NCI-H510A (cell line): ENCODE measurements at places on chromosomes 11 and 22.

- no peak for DNase-seq
These were observed 4.2 kb downstream of the GP1BB start for GRCh38 chr22:19727310-19728150.

- no peak for DNase-seq
These were observed 340.5 kb downstream of the TENM4 start for GRCh38 chr11:79100093-79100910.

- DNase-seq, result no peak
These were observed 22.0 kb upstream of the PATE1 start for GRCh38 chr11:125724125-125724524.

DNA sequence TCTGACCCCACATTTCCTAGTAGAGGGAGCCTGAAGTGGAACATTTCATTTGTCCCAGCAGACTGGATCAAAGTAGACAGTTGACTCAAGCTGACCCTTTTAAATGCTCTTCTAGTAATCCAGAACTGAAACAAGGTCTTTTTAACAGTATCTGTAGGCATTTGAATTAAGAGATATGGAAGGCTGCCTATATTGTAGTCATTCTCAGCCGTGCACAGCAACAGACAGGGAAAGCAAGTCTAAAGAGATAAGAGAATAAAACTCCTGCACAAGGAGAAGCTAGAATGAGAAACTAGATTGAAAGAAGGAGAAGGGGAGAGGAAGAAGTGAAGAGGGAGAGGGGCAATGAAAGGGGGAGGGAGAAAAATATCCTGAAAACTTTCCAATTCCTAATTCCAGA is 180.6 kb upstream of the MTMR2 start:
- DNase-seq, result no peak

GRCh38 chr11:29300420-29300819 is 716.4 kb downstream of the KCNA4 start:
- DNase-seq, result no peak

DNA sequence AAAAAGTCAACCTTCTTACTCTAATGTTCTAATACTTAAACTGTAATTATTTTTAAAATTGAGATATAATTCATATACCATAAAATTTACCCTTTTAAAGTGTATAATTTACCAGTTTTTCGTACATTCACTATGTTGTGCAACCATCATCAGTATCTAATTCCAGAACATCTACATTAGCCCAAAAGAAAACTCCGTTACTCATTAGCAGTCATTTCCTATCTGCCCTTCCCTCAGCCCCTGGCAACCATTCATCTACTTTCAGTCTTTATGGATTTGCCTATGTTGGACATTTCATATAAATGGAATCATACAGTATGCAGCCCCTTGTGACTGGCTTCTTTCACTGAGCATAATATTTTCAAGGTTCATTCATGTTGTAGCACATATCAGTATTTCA is 22.2 kb downstream of the SGSM3 start:
- DNase-seq, result no peak

- DNase-seq, result no peak
These were observed 6.2 kb downstream of the GRAP2 start for GRCh38 chr22:39907047-39907446.

GRCh38 chr11:69801513-69802335 is 17.5 kb downstream of the FGF3 start:
- DNase-seq, result no peak

GRCh38 chr11:120457996-120458395 is 53.6 kb upstream of the GRIK4 start:
- DNase-seq, result no peak

GRCh38 chr22:37166675-37167066 is 17.0 kb upstream of the IL2RB start:
- DNase-seq, result no peak
